ENCODE measurements at places on chromosomes 2 and 18.

DNA sequence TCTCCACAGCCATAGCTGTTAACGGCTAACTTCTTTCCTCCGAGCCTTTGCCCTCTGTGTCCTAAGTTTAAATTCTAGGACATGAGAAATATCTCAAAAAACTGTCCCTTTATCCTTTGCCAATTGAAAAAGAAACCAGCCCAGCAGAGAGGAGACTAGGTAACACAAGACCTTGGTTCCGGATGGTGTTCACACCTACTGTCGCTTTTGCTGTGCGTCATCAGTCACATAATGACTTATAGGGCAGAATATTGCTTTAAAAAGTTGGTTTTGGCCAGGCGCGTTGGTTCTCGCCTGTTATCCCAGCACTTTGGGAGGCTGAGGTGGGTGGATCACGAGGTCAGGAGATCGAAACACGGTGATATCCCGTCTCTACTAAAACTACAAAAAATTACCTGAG lies 66.2 kb downstream of the SP3 start:
- DNase-seq, result no peak

GRCh38 chr18:45780568-45780967 lies 44.9 kb upstream of the SIGLEC15 start:
- no peak for DNase-seq

DNA sequence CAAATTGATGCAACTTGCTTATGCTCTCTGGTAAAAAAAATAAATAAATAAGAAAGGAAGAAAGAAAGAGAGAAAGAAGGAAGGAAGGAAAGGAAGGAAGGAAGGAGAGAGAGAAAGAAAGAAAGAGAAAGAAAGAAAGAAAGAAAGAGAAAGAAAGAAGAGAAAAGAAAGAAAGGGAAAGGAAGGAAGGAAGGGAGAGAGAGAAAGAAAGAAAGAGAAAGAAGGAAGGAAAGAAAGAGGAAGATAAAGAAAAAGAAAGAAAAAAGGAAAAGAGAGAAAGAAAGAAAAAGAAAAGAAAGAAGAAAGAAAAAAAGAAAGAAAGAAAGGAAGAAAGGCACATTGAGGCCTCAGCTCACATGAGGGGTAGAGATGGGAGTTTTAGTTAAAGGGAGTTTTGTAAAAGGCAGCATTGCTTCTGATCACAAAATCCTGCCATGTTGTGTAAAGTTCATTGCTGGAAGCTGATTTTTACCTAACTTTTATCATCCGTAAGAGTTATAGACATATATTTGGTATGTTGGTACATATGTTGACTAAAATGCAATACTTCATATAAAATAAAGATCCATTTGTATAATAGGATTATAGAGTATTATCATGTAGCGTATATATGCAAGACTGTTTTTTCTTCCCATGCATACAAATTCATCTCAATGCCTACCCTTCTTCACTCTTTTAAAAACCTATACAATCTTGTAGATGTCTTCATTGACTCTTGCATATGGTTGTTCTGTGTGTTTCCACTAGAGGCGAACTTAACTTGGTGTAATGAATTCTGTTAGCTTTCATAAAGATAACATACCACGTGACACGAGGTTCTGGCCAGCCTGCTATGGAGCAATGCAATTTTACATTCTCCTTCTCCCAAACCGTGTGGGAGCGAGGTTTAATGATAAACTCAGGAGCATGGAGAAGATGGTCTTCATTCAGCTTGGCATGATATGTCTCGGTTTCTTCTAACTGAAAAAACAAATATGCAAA lies 32.8 kb downstream of the MYOM1 start:
- no peak for DNase-seq

GRCh38 chr2:172986040-172986439 lies 89.6 kb upstream of the MAP3K20 start:
- peak; percentile 63 for DNase-seq

DNA sequence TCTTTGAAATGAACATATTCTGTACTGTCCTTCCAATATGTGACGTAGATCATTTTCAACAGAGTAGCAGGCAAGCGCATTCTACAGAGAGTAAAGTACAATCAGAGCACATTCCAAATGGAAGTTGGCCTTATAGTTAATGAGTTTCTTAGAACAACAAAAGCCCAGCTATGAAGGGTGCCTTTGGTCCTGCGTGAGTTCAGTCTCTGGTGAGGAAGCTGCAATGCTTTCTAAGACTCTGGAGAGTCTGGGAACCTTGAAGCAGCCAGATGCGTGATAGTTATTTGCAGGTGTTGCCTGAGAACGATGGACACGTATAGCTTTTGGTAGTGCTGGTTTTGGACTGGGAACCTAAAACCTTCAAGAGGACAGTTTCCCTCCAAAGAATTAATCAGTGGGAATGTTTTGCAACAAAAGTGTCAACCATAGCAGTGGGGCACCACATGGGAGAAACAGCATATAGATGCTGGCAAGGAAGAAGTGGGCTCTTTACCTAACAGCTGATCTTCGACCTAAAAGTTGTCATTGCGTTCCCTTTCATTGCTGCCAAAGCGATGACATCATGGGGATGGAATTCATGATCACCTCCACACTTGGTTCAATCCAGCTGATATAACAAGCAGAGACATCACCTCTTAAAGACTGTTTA lies 9.3 kb upstream of the SNORC start:
- DNase-seq, result peak; percentile 54

DNA sequence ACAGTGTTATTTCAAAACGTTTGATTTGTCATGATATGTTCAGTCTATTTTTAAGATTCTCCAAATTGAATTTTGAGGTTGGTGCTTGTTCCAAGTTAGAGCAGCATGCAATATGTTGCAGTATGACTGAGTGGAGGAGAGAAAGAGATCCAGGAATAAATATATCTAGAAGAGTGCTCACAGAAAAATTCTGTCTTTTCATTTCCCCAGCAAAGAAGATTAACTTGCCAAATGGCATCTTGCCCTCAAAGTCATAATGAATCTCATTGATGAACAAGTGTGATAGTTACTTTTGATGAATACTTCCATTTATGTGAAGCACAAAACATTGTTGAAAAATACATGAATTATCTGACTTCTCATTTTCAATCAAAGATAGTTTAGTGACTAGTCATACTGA lies 95.9 kb downstream of the KCNJ3 start:
- no peak for DNase-seq

DNA sequence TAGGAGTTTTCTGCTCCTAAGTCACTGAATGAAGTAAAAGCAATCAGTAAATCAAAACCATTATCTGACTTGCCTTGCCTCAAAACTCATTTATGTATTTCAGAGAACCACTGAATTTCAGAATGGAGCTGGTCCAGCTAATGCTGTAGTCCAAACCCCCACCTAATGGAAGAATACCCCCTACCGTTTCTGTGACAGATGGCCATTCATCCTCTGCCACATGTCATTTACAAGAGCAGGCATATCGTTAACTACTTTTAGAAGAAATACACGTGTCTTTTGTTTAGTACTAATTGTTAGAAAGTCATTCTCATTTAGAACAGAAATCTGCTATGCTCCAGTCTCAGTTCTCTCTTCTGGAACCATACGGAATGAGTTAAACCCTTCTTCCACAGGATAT lies 12.8 kb upstream of the GALNT5 start:
- DNase-seq, result no peak

- DNase-seq, result peak; percentile 90
These were observed 11.4 kb downstream of the SNED1 start for GRCh38 chr2:241009601-241010530.

DNA sequence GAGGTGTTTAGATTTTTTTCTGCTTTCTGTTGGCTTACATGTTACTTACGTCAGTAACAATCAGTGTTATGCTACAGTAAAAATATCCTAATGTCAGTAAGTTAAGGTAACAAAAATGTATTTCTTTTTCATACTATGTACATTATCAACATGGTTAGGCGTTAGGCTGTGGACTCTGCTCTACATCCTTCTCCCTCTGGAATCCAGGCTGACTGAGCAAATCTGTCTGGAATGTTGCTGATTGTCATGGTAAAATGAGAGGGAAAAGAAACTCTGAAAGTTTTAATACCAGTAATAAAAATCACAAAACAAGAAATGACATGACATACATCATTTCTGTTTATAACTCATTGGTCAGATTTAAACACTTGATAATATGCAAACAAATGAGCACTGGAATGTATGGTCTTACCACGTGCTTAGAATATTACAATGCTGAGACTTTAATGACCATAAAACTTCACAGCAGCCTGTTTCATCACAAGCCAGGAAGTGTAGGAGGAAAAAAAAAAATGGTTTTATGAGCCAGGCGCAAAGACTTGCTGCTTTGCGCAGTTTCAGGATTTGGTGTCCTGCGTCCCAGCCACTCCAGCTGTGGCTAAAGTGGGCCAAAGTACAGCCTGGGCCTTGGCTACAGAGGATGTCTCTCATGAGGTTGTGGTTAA lies 252.4 kb downstream of the FSIP2 start:
- no peak for DNase-seq

DNA sequence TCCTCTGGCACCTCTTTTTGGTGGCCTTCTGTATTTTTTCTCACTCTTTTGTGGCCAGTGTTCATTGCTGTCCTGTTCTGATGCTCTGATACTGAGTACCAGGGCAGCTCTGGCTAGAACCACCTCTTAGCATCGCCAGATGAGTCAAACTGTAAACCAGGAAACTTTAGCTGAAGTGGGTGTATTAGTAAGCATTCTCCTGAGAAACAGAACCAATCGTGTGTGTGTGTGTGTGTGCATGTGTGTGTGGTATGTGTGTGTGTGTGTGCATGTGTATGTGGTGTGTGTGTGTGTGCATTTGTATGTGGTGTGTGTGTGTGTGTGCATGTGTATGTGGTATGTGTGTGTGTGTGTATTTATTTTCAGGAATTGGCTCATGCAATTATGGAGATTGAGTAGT lies 166.3 kb upstream of the SKOR2 start:
- no peak for DNase-seq

- peak; percentile 46 for DNase-seq
These were observed 73.5 kb downstream of the LIMS1 start for GRCh38 chr2:108607706-108608301.

DNA sequence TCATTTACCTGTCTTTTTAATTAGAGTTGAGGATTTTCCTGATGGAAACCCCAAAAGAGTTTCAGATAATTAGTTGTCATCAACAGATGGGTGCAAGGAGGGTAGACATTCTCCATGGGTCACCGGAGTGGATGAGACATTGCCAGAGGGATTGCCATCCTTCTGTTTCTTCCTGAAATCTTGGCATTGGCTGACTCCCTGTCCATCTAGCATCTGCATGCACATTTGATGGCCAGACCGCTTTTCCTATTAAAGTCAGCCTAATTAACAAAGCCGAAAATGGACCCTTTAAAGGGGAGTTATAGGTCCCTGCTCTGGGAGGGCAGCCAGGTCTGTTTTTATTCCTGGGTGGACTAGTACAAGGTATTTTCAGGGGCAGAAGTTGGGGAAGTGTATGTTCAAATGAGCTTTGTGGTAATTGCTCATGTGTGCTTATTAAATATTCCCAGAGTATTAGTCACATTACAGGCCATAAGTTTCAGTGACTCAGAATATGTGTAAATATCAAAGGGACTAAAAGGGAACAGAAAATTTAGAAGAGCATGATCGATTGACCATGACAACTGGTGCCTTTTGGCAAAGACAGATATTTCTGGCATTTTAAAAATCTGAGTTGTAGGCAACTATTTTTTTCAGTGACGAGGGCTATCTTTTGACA lies 209.8 kb downstream of the PHLPP1 start:
- peak; percentile 90 for DNase-seq

DNA sequence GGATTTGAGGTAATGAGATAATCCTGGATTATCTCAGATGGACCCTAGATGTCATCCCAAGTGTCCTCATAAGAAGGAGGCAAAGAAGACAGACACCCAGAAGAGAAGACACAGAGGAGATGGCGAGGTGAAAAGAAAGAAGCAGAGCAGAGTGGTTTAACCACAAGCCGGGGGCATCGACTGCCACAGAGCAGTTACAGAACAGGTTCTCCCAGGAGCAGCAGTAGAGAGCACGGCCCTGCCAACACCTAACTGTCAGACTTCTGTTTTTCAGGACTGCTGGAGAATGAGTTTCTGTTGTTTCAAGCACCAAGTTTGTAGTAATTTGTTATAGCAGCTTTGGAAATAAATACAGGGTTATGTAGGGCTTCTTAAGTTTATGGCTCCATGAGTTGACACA lies 437.0 kb downstream of the THSD7B start:
- DNase-seq, result no peak

DNA sequence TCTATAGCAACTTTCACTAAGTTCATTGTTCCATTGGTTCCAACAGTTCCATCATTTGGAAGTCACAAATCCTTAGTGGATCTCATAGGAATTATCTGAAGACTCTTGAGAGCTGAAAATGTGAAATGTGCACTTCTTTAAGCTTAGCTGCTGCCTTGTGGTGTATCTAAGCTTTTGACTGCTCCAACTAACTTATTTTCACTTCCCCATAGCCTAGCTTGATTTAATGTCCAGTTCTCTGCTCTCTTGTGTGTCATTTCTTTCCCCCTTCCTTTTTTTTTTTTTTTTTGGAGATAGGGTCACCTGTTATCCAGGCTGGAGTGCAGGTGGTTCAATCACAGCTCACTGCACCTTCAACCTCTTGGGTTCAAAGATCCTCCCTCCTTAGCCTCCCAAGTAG lies 34.9 kb upstream of the CD302 start:
- no peak for DNase-seq

GRCh38 chr2:212777020-212777491 lies 238.5 kb upstream of the ERBB4 start:
- DNase-seq, result peak; percentile 24

- no peak for DNase-seq
These were observed 496.3 kb downstream of the SLC4A3 start for GRCh38 chr2:220123751-220124150.

- DNase-seq, result no peak
These were observed 85.2 kb upstream of the SESTD1 start for GRCh38 chr2:179349670-179350303.

All from renal cortical epithelial cell (primary cell).